Hematopoietic multipotent progenitor cell (in vitro differentiated cells): ENCODE measurements at places on chromosomes 13 and 19.

DNA sequence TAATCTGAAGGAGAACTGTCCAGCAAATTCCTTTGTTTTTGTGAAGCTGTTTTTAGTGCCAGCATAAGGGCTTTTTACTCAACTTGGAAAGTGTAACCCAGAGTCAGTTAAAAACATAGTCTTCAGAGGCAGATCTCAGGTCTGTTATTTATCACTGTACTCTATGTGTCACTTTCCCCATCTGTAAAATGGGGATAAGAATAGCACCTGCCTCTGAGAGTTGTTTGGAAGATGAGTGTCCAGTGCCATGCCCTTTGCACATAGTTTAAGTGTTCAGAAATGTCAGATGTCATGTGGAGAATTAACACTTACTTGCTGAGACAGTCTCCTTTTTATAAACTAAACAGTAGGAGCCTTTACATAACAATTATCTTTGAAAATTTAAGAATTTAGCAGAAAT lies 27.9 kb downstream of the USPL1 start:
- DNase-seq = no peak

DNA sequence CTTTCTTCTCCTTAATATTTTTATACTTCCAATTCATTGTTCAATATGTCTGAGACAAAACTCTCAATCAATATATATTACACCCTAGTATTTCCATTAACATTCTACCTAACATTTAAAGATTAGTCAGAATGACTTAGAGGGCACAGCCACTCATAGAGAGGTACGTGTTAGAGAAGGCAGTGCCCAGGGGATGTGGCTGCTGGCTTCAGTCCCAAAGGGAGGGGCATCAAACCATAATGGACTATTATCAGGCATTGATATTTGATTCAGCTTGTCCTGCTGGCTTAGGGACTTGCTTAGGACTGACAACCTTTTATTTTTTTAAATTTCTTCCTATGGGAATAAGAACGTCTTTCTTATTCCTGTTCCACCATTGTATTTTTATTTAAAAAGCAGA lies 1392.0 kb upstream of the ATXN8OS start:
- DNase-seq = no peak

GRCh38 chr19:46812977-46813838 lies 24.8 kb upstream of the SLC1A5 start:
- DNase-seq = no peak

GRCh38 chr13:21557995-21558394 lies 46.0 kb downstream of the MICU2 start:
- DNase-seq = peak; percentile 38

DNA sequence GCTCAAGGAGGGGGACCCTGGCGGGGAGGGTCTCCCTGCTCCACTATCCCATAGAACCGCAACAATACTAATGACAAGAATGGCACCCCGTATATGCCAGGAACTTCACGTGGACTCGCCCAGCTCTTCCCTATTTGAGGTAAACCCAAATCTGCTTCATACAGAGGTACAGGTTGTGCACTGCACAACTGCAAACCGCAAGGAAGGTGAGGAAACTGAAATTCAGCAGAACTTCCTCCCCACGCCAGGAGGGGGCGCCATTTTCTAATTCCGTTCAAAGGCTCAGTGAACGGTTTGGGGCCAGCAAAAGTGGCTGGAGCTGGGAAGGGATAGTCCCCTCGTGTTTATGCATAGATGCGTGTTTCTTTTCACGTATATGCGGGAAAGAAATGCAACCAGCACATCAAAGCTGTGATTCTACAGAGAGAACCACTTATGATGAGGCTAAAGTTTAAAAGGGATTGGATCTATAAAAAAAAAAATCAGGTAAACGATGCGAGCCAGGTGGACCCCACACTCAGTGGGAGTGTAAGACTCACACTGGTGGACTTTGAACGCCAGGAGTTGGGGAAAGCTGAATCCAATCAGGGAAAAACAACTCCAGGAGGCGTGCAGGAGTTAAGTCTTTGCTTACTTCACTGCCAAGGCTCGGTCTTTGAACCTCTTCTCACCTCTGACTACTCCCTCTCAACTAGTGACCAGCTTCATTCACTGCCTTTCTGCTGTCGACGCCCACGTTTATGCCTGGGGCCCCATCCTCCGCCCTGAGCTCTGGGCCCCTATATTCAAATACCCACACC lies 20.3 kb downstream of the C19orf81 start:
- peak; percentile 57 for DNase-seq

- no peak for DNase-seq
These were observed 58.2 kb downstream of the POLR1D start for GRCh38 chr13:27679896-27680295.

GRCh38 chr19:47020132-47020805 lies 632 bp downstream of the NPAS1 start:
- no peak for DNase-seq

DNA sequence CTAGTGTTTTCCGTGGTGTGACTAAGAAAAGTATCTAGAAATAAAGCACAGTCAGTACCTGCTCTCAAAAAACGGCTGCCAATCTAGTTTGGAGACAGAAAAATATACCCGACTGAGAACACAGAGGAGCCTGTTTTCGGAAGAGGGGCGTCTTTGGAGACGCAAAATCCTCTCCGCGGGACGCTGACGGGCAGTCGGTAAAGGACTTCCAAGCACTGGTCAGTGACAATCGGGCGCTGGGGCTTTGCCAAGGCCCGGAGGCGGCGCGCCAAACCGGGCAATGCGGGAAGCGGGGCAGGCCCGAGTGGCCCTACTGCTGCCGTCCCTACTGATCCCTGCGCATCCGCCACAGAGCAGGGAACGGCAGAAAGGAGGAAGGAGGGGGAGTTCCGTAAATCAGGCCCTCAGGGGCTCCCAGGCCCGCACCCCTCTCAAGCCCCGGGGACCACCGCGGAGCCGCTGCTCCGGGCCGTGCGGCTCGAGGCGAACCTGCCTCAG lies 588 bp upstream of the DPY19L3 start:
- no peak for DNase-seq

- no peak for DNase-seq
These were observed 428.1 kb upstream of the DACH1 start for GRCh38 chr13:72295153-72295552.

GRCh38 chr19:18879579-18880373 lies 16.2 kb downstream of the CERS1 start:
- DNase-seq = peak; percentile 33

- DNase-seq = no peak
These were observed 1213.1 kb downstream of the OLFM4 start for GRCh38 chr13:54241719-54242118.

DNA sequence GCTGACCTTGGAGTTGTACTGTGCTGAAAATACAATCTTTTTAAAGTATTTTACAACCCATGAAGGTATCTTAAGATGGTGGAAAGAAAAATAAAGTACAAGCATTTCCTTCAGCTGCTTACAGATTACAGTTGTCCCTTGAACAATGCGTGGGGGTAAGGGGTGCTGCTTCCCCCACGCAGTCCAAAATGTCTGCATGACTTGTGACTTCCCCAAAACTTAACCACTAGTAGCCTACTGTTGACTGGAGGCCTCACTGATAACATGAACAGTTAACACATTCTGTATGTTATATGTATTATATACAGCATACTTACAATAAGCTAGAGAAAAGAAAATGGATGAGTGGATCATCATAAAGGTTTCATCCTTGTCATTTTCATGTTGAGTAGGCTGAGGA lies 45.3 kb upstream of the ZNF599 start:
- no peak for DNase-seq

- DNase-seq = no peak
These were observed 36.6 kb upstream of the ZSCAN5A start for GRCh38 chr19:56351208-56351607.

- DNase-seq = no peak
These were observed 580 bp upstream of the KATNAL1 start for GRCh38 chr13:30307971-30308290.

DNA sequence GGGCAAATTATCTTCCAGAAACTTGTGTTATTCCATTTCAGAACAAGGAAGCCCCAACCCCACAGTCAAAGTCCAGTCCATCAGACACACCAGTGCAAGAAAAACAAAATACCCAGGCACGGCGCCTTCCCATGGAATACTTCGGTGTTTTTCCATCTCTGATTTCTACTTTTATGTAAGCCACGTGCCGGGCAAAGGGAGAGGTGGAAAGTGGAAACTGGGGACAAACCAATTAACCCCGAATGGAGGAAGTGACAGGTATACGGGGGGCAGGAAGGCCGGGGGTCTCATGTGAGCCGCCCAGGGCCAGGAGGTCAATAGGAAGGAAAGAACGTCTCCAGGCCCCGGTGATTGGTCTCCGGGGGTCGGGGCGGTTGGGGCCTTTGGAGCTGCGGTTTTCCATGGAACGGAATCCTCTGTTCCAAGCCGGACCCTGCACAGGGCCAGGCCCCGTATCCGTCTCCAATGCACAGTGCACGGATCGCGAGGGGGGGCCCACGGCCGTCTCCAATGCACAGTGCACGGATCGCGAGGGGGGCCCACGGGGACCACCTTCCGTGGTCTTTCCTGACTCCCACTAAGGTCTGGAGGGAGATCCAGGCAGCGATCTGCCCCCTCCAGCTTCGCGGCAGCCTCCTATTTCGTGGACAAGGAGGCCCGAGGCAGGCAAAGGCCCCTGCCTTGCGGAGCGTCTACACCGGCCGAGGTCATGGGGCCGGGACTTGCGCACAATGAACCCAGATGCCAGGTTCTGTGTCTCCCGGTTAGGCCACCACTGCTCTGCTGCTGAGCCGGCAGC lies 79.7 kb downstream of the GADD45B start:
- no peak for DNase-seq

DNA sequence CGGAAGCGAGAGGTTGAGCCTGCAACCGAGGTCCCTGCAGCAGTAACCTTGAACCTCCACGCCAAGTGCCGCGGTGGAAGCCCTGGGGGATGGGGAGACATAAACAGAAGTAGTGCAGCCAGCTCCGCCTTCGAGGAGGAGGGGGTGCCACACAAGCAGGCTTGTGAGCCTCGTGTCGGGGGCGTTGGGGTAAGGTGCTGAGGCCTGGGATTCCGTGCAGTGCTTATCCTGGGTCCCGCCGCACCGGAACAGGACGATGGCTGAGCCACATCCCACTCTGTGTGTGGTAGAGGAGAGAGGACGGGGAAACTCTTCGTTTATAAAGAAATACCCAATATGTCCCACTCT lies 51.0 kb downstream of the SOX1 start:
- DNase-seq = no peak

- peak; percentile 11 for DNase-seq
These were observed at the start of gene CYP4F11 for GRCh38 chr19:15934332-15935078. Gene CYP4F11 (minus strand): TSS chr19:15934529. CDS start chr19:15934408, 121 bp downstream.

DNA sequence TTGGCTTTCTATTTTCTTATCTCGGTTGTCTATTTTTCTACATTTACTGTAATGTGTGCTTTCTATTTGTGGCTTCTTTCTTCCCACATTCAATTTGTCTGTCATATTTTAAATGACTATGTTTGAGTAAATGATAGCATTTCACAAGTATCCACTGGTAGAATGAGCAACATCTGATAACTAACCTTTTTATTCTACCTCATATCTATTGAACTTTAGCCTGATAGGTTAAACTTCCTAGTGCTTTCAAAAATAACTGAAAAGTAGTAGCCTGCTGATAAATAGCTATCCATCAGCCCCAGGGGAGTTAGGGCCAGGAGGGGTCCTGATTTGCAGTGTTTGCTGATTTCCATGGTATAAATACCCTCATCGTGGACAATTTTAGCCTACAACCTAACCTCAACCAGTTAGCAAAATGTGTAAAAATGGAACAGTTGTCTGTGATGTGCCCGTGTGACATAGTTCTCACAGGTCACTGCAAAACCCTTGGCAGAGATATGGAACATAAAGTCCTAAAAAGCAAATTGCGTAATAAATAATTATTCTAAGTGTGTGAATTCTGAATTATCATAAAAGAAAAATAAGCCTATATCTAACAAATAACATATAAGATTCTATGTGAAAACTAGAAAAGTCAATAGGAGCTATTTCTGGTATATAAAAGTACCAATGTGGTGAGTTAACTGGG lies 32.1 kb downstream of the KCTD12 start:
- DNase-seq = no peak

DNA sequence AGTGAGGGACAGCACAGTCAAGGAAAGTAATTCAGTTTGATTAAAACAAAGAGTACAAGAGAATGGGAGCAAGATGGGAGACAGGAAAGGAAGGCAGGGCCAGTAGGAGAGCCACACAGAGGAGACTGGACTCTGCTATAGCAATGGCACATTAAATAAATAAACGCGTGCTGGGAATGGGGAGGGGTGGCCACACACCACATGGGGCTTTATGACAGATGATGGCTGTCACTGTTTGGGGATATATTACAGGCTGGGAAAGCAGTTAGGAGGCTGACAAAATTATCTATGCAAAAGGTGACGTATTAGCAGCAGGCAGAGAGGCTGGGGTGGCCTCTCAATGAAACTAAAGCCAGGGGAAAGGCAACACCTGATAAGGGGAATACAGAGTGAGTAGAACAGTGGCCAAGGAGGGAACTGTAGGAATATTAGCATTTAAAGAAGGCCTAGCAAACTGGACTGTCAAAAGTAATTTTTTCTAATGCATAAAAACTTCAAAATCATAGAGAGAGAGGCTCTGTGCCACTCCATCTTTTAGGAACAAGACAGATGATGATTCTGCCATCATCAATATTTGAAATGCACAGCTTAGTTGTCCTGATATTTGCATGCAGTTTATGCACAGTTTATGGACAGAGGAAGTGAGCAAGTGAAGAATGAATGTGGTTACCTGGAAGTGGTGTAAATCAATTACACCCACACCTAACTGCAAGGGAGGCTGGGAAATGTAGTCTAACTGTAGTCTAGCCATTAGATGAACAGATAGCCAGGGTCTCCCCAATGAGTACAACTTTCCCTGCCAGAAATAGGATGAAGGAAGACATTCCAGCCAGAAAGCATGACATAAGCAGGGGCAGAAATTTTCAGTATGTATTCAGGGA lies 346.5 kb downstream of the FOXO1 start:
- DNase-seq = no peak

GRCh38 chr13:105518086-105518485 lies 1017.4 kb downstream of the EFNB2 start:
- DNase-seq = no peak

DNA sequence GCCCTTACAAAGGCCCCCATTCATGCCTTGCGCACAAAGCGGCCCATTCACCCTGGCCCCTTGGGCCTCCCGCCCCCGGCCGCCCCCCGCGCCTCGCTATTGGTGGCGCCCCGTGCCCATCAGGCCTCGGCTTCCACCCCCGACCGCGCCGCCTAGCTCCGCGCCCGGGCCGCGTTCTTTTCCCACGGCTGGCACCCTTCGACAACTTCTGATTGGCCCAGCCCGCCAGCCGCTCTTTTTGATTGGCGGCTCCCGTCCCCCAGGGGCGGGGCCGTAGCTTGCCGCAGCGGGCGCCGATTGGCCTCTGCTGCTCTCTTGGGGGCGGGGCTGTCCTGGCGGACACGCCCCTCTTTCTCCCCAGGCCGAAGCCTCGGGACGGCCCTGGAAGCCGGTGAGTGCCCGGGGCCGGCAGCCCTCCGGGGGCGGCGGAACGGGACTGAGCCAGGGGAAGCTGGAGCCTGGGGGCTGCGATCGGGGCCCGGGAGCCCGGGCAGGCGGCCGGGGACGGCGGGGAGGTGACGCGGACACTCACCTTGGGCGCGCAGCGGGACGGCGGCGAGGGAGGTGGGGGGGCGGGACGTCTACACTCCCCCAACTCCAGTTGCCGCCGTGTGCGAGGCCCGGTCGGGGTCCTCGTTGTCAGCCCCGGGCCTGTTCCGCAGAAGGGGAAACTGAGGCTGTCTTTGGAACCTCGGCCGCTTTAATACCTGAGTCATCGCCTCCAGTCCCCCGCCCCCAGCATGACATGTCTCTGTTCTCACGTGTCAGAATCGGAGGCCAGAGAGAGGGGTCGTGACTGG lies at the start of gene MYH14:
Gene MYH14 (plus strand): TSS at position 342 of the 800 bp plus-strand sequence. CDS start 6,744 bp downstream, outside the sequence.
- peak; percentile 71 for DNase-seq
